Muscle of arm (tissue), 14 donors: ENCODE measurements at places on chromosomes 6 and 20. TPM values are rescaled to one million over a fixed set of nuclear protein-coding genes. Genes with fewer than 3 reads are reported as not detected.

PTCRA gene
- polyA plus RNA-seq, result not detected

PAK5 gene
- 0.15 TPM for polyA plus RNA-seq

CTSZ gene
- polyA plus RNA-seq, result 58.8 TPM

GPX6 gene
- not detected for polyA plus RNA-seq

GRCh38 chr20:36155991-36156390 is 1.5 kb downstream of the EPB41L1 start:
- no peak for DNase-seq

DNA sequence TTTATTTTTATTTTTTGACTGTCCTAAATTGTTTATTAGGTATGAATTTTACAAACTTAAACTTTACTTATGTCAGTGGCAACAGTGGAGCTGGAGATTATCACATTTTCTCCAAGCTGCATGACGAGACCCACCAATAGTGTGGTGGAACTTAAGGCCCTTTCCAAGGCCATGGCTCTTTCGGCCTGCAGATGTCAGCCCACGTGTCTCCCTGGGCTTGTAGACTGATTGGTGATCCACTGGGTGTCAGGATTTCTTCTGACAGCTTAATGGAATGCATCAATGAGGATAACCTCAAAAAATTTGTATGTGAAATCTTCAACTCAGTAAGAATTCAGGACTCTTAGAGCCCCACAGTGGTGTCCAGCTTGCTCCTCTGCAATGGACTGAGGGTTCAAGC is 32.3 kb upstream of the OVOL2 start:
- no peak for DNase-seq

- DNase-seq, result no peak
These were observed 29.7 kb upstream of the FAM50B start for GRCh38 chr6:3819161-3820110.
